T-helper 2 cell treated with Interferon-gamma antibody and Interleukin-4, amounts not matched to agents 5 μg/mL and 100 μg/mL, for 36 hours (primary cell): ENCODE measurements at places on chromosomes 6 and 20.

GRCh38 chr6:38051819-38052434 is 232.4 kb downstream of the ZFAND3 start:
- no peak for DNase-seq

- DNase-seq, result no peak
Measured at GRCh38 chr20:37494796-37495195, 26.3 kb upstream of the NNAT start.

GRCh38 chr6:112710710-112711109 is 363.6 kb downstream of the RFPL4B start:
- DNase-seq, result no peak

GRCh38 chr20:59776059-59776603 is 157.3 kb downstream of the SYCP2 start:
- DNase-seq, result no peak

DNA sequence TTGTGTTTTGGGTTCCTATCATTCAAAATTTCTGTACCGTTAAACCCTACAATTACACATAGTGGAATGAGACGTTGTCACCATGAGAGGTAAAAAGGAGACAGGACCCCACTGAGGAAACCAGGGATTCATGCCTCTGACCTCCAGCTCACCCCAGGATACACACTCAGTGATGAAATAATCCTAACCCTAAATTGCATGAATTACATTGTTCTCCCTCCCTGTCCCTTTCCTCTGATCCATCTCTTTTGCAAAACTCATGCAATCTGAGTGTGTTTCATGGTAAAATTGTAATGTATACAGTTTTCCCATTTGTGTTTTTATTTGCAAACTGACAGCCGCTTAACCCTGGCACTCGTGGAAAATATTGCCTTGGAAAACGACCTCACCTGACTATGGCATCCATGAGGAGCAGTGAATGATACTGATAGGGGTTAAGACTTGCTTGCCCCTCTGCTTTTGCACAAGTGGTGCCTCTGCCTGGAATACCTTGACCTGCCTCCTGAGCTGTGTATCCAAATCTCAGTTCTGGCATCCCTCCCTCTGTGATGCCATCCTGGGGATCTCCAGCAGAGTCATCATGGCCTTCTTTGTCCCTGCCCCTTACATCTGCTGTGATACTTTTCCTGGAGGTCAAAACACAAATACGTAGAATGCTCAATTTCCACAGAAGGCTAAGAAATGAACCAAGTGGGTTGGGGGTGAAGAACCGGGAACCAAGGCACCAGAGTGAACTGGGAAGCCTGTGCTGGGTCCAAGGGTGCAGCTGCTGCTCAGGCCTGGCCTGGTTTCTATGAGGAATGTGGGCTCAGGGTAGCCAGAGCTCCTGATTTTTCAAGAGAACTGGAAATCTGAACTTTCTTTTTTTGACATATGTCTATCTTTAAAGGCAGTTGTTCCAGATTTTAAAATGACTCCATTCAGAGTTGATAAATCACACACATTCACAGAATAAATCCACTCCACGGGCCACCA is 211.6 kb upstream of the ZNF217 start:
- DNase-seq, result no peak

GRCh38 chr6:54624779-54625178 is 221.8 kb upstream of the FAM83B start:
- DNase-seq, result no peak
